Mucosa of gallbladder (tissue), 1 donor: ENCODE measurements at places on chromosomes 13 and 19. TPM values are rescaled to one million over a fixed set of nuclear protein-coding genes. Genes with fewer than 3 reads are reported as not detected.

KIR2DL1 gene
- total RNA-seq = not detected

ZNF433 gene
- total RNA-seq = 7.7 TPM

ZNF726 gene
- 5.2 TPM for total RNA-seq

FLT3 gene
- 0.60 TPM for total RNA-seq

STAP2 gene
- total RNA-seq = 37.8 TPM

PSG3 gene
- not detected for total RNA-seq

- no peak for DNase-seq
Measured at GRCh38 chr13:34951528-34951927, 9.5 kb downstream of the NBEA start.

- no peak for DNase-seq
Measured at GRCh38 chr13:93233997-93234416, 7.4 kb downstream of the GPC6 start.

DNA sequence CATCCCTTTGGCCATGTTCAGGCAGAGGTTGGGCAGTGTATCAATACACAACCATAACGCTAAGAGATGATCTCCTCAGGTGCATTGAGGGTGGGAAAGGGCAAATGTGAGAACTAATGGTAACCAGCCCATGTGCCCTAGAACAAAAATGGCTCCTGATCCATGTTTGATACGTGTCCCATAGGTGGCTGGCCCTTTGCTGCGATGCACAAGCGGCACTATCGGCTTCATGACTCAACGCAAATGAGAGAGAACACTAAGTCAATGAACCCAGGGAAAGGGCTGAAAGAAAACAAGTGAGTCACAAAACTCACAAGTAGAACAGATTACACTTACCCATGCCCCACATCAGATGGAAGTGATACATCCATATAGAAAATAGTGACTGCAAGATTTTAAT is 201.7 kb downstream of the ABCC4 start:
- no peak for DNase-seq

DNA sequence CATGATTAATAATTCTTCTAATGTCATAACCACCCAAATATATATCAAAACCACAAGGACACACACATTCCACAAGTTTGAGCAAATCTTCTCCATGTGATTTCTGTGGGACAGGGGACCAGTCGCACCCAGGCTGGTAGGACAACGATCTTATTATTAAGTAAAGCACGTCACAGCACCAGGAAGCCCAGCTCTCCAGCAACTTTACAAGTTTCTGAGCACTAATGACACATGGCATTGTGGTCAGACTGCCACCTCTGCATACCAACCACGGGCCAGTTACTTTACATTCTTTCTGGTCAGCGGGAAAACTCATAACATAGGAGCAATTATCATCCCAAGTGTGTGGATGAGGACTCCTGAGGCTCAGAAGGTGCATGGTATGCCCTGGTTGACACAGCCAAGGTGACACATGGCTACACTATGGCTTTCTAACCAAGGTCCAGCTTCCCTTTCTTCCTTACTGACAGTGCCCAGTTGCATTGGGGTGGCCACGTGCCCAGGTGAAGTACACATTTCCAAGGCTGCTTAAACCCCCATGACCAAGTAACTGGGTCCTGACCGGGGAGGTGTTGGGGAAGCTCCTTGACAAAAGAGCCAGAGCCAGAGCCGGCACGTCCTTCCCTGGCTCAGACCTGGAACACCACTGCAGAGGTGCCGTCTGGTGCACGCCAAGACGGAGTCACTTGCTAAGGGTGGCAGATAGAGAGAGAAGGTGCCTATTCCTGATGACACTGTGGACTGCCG is 27.4 kb downstream of the LATS2 start:
- no peak for DNase-seq

GRCh38 chr13:39099231-39099630 is 61.0 kb downstream of the NHLRC3 start:
- DNase-seq = no peak

GRCh38 chr13:106052200-106052767 is 483.2 kb downstream of the EFNB2 start:
- no peak for DNase-seq

DNA sequence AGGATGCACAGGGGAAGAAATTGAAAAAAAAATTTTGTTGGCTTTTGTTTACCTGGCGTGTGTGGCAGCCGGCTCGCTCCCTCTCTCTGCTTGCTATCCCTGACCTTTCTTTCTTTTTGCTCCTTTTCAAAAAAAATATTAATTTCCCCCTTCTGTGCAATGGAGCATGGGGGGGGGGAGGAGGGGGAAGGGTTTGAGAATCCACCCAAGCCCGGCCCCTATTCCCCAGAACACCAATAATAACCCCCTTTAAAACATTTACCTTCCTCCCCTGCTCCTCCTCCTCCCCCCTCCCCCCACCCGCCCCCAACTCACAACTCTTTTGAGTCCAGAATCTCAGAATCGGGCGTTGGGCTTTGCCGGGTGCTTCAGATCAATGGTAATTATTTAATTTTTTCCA is 28.4 kb downstream of the NFIX start:
- no peak for DNase-seq

DNA sequence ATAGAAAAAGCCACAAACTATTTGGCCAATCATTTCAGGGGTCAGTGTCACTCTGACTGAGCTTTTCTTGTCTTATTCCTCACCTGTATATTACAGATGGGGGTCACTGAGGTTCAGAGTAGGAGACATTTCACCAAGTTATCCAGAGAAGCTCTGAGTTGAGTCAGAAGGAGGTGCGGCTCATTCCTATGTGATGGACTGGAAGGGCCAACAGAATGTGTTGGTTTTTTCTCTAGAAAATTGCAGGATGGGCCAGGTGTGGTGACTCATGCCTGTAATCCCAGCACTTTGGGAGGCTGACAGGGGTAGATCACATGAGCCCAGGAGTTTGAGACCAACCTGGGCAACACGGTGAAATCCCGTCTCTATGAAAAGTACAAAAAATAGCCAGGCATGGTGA is 24.5 kb upstream of the ZNF83 start:
- no peak for DNase-seq
